ENCODE measurements at places on chromosomes 3 and 15. TPM values are rescaled to one million over a fixed set of nuclear protein-coding genes. Genes with fewer than 3 reads are reported as not detected.

DNA sequence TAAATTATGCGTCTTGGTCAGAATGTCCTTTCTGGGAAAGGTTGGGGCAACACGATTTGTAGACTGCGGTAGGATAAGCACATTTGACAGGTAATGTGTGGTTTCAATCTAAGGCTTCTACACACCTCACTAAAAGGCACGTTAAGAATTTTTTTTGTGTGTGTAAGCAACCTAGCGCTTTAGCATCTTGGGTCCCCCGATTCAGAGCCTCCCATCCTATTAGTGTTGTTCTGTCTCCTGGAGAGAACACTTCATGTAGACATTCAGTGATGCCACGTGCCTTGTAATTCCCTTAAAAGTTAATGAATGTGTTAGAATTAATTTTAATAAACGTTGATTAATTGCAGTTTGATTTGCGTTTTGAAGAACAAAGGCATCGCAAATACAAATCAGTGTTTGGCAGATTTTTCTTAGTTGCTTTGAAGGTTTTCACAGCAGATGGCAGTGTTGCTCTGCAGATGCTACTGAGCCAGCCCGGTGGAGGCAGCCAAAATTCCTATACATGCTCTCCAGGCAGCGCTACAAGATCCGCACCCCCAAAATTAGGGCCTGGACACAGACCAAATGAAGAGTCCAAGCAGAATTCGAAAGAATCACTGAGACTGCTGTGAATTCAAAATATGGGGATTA lies 63.5 kb downstream of the OTOL1 start:
- DNase-seq = peak; percentile 31

GRCh38 chr15:55669270-55669669 lies 73.7 kb downstream of the PRTG start:
- no peak for DNase-seq

GRCh38 chr3:156920399-156920798 lies 94.2 kb downstream of the LEKR1 start:
- DNase-seq = no peak

DNA sequence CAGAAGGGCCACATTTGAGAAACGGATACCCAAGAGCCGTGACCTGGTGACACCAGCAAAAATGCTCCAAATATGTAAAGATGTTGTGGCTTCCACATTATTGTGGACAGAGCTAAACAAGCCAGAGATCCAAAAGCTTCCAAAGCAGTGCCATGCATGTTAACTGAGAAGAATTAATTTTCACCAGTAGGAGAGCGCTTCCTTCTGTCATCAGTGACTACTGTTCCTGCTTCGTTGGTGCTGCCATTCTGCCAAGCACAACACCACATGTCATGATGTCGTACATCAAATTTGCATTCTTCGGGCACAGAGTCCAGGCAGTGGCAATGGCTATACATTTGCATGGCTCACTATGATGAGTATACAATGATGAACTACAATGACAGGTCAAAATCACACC lies 19.1 kb upstream of the CHST2 start:
- DNase-seq = no peak

The TM6SF1 gene
- total RNA-seq = 6.5 TPM

The POMGNT2 gene
- 20.7 TPM for total RNA-seq

Data from left ventricle myocardium superior (tissue), 1 donor.